ENCODE measurements at places on chromosomes 12 and 14.
A peak's percentile ranks its signal among the peaks of the same experiment; 100 is the strongest.

GRCh38 chr14:39491134-39491571 is 58.9 kb upstream of the FBXO33 start:
- peak; percentile 15 for DNase-seq

DNA sequence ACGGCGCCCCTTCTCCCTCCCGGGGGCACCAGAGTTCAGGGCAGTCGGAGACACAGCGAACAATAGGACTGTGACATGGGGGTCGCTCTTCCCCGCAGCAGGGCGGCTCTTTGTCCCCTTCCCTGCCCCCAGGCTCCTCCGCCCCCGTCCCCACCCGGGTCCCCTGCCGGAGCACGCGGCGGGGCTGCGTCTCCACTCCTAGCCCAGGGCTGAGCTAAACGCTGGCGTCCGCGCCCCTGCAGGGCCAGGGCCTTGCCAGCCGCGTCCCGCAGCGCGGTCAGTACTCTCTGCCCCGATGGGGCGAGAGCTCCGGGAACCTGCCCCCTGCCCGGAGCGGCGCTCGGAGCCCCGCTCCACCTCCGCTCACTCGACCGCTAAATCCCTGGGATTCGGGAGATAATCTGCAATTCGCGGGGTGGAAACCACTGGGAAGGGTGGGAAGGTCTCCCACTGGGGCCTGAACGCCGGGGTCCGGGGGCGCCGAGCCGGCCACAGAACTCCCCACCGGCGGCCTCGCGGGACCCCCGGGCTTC is 825 bp upstream of the CCDC85C start:
- no peak for DNase-seq

- DNase-seq = no peak
These were observed 828 bp downstream of the MMAB start for GRCh38 chr12:109572506-109572845.

GRCh38 chr14:96930526-96930925 is 133.3 kb downstream of the VRK1 start:
- DNase-seq = no peak

DNA sequence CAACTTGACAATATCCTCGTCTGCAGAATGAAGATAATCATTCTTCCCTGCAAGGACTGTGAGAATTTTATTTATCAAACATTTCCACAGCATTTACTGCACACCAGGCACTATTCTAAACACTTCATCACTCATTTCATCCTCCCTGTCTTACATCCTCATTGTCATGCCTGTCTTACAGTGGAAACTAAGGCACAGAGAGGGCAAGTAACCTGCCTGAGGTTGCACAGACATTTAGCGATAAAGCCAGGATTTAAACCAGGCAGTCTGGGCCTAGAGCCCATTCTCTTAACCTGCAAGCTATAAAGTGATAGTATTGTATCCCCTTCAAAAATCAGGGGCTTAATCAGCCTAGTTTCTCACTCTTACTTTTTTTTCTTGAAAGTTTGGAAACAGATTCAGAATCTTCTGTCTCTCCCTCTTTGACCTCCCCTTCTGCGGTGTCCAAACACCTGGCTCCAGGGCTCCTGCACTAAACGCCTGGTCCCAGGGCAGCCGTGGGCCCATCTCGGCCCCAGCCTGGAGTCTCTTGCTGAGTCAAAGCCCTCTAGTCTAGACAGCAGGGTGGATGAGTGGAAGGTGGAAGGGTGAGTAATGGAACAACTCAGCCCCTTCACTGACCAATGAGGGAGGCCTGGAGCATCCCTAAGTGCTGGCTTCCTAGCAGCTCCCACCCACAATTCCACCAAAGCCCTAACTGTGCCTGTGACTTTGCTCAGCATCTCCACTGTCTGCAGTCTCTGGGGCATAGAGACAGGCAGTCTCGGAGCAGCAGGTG is 12.5 kb downstream of the ISM2 start:
- DNase-seq = no peak

- DNase-seq = peak; percentile 91
These were observed 31.0 kb downstream of the SIX1 start for GRCh38 chr14:60618241-60618640.

Measured in DMS153 (cell line).